ENCODE measurements at places on chromosomes 3 and 15.
A peak's percentile ranks its signal among the peaks of the same experiment; 100 is the strongest.

- no peak for DNase-seq
Measured at GRCh38 chr3:148697306-148698189, at the start of gene AGTR1. Gene AGTR1 (plus strand): TSS chr3:148697903. CDS start chr3:148741036, 43,133 bp downstream.

GRCh38 chr3:141170678-141171295, 60.8 kb upstream of the PXYLP1 start:
- DNase-seq: no peak

GRCh38 chr3:119013951-119014350, 20.7 kb downstream of the IGSF11 start:
- no peak for DNase-seq

DNA sequence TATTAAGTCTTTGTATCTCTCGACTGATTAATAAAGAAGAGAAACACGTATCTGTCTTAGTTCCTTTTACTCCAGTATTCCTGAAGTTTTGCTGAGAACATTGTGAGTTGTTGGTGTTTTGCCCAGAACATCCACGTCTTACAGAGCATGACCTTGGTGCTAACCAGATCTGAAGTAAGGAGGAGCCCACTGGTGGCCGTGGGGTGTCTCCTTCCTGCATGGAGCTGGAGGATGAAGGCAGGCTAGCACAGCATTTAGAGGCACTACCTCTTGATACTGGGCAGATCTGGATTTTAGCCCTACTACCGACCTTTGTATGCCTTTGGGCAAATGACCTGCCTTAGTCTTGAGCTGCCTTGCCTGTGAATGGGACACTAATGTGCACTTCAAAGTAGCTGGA, 28.9 kb upstream of the ESYT3 start:
- no peak for DNase-seq

GRCh38 chr3:139521816-139522215, 17.7 kb downstream of the RBP1 start:
- DNase-seq: no peak

- DNase-seq: no peak
Measured at GRCh38 chr15:52324109-52324508, 28.5 kb upstream of the MYO5C start.

- DNase-seq: peak; percentile 64
Measured at GRCh38 chr3:194395778-194396538, 3.1 kb downstream of the GP5 start.
